A549 treated with DMSO at 1 μM for 4 hours (cell line): ENCODE measurements at places on chromosomes 7 and 10. TPM values are rescaled to one million over a fixed set of nuclear protein-coding genes. Genes with fewer than 3 reads are reported as not detected.

ZNF862 gene
- 0.73 to 3.3 TPM (median 2.8 TPM) in 5 replicates for total RNA-seq

KLF14 gene
- total RNA-seq = 0.05 TPM in 2 of 5 replicates, not detected in the others

SEMA4G gene
- 7.2 to 10.3 TPM (median 9.2 TPM) in 5 replicates for total RNA-seq

LEP gene
- not detected in 5 replicates for total RNA-seq

FGF8 gene
- 0.08 TPM in 1 of 5 replicates, not detected in the others for total RNA-seq

CLDN3 gene
- 1.6 to 3.7 TPM (median 2.8 TPM) in 5 replicates for total RNA-seq

DGKB gene
- not detected in 5 replicates for total RNA-seq

TWIST1 gene
- 2.6 to 4.6 TPM (median 3.9 TPM) in 5 replicates for total RNA-seq

LIPK gene
- not detected in 5 replicates for total RNA-seq

CLCN1 gene
- 0.03 to 0.07 TPM (median 0.06 TPM) in 3 of 5 replicates, not detected in the others for total RNA-seq

PTF1A gene
- total RNA-seq = not detected in 5 replicates

HSPA12A gene
- total RNA-seq = 10.9 to 15.2 TPM (median 14.5 TPM) in 5 replicates

LRRC17 gene
- total RNA-seq = 0.05 to 0.10 TPM (median 0.08 TPM) in 3 of 5 replicates, not detected in the others

CYP2E1 gene
- 0.19 to 0.30 TPM (median 0.28 TPM) in 5 replicates for total RNA-seq

REPIN1 gene
- 76.4 to 94.5 TPM (median 87.7 TPM) in 5 replicates for total RNA-seq

CABCOCO1 gene
- total RNA-seq = 0.11 to 0.33 TPM (median 0.23 TPM) in 4 of 5 replicates, not detected in the other

MALRD1 gene
- total RNA-seq = not detected in 5 replicates

FFAR4 gene
- total RNA-seq = 0.17 to 0.31 TPM (median 0.21 TPM) in 5 replicates

CALHM3 gene
- total RNA-seq = 0.30 to 0.53 TPM (median 0.45 TPM) in 5 replicates

PNLIPRP2 gene
- not detected in 5 replicates for total RNA-seq

STEAP1B gene
- 0.15 to 0.49 TPM (median 0.30 TPM) in 4 of 5 replicates, not detected in the other for total RNA-seq

PKD1L1 gene
- total RNA-seq = 0.06 to 0.41 TPM (median 0.20 TPM) in 5 replicates

FAM25G gene
- total RNA-seq = 0.65 to 1.8 TPM in 2 of 5 replicates, not detected in the others

C10orf67 gene
- 0.03 to 0.13 TPM (median 0.06 TPM) in 4 of 5 replicates, not detected in the other for total RNA-seq

LIPN gene
- not detected in 5 replicates for total RNA-seq

PAPOLB gene
- not detected in 5 replicates for total RNA-seq

RAMP3 gene
- not detected in 5 replicates for total RNA-seq

RAPGEF5 gene
- total RNA-seq = 0.10 to 0.18 TPM (median 0.17 TPM) in 5 replicates

DDC gene
- 0.76 to 1.8 TPM (median 1.2 TPM) in 5 replicates for total RNA-seq

SUN3 gene
- total RNA-seq = 0.46 TPM in 1 of 5 replicates, not detected in the others

GIMAP5 gene
- total RNA-seq = not detected in 5 replicates

IFIT1B gene
- not detected in 5 replicates for total RNA-seq
